EH (cell line): ENCODE measurements at places on chromosomes 7 and 10.

DNA sequence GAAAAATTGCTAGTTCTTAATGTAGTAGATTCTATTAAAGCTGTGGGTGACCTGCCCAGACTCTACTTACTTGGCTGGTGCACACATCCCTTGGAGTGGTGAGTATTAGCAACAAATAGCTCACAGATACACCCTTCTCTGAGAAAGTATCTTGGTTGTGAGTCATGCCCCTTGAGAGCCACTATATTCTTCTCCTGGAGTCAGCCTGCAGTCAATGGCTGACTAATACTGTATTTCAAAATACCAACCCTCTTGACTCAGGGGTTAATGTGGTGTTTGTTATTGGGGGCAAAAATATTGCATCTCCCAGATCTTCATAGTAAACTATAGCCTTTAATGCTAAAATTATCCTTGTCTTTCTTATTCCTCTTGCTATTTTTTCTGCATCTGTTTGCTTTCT is 354.9 kb downstream of the BMPER start:
- DNase-seq: peak; percentile 97

DNA sequence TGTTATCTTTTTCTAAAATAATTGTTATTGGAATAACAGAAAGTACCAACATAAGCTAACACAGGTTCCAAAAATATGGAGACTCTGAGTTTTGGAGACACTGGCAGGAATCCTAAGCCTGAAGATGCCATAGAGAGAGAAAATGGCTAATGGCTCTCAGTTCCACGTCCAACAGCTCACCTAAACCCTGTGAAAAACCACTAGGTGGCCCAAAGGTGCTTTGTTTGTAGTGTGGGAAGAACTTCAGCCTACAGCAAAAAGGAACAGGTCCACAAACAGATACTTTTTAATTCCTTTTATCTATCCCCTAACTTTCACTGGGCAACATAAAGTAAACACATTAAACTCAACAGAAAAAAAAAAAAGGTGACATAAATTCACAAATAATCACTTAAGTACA is 272.3 kb downstream of the SEMA3D start:
- no peak for DNase-seq

- peak; percentile 20 for DNase-seq
Measured at GRCh38 chr7:137951700-137952425, 50.0 kb downstream of the CREB3L2 start.

GRCh38 chr7:80132594-80132993 is 2.0 kb upstream of the GNAI1 start:
- no peak for DNase-seq

DNA sequence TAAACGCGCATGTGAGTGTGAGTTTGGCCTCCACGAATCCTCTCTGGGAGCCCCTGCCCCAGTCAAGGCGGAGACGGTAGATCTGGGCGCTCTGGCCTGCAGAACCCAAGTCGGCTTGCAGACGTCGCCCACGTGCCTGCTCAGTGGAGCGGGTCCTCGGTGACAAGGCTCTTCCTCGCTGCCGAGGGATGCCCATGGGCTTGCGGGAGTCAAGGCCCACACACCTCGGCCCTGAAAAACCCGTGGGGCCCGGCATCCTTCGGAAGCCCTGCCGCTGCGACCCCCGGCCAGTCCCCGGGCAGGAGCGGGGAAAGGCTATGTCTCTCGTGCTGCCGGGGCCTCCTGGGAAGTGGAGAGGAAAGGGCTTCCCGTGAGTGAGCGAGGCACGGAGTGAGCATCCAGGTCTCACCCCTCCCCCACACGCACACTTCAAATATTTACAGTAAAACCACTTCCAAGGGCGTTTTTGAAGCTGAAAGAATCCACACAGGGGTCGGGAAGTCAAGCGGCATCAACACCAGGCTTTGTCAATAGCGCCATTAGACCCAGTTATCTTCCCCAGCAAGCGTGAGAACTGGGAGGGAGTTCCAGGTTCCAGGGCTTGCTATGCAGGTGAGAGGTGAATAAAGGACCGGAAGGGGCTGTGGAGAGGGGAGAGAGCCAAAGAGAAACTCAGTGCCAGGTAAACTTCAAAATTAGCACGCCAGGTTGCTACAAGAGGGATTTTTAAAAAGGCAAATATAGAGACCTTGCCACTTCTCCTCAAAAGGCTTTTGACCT is 1.1 kb upstream of the MNX1 start:
- DNase-seq: no peak

GRCh38 chr10:90125456-90126255 is 424.3 kb downstream of the KIF20B start:
- DNase-seq: peak; percentile 6

- DNase-seq: peak; percentile 14
Measured at GRCh38 chr10:128463991-128464760, 338.0 kb upstream of the MKI67 start.

DNA sequence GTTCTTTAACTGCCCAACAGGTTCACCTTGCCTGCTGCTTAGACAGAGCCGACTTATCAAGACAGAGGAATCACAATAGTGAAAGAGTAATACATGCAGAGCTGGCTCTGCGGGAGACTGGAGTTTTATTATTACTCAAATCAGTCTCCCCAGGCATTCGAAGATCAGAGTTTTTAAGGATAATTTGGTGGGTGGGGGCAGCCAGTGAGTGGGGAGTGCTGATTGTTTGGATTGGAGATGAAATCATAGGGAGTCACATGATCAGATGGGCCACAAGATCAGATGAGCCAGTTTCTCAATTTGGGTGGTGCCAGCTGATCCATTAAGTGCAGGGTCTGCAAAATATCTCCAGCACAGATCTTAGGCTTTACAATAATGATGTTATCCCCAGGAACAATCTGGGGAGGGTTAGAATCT is 131.3 kb downstream of the AKR1D1 start:
- no peak for DNase-seq

DNA sequence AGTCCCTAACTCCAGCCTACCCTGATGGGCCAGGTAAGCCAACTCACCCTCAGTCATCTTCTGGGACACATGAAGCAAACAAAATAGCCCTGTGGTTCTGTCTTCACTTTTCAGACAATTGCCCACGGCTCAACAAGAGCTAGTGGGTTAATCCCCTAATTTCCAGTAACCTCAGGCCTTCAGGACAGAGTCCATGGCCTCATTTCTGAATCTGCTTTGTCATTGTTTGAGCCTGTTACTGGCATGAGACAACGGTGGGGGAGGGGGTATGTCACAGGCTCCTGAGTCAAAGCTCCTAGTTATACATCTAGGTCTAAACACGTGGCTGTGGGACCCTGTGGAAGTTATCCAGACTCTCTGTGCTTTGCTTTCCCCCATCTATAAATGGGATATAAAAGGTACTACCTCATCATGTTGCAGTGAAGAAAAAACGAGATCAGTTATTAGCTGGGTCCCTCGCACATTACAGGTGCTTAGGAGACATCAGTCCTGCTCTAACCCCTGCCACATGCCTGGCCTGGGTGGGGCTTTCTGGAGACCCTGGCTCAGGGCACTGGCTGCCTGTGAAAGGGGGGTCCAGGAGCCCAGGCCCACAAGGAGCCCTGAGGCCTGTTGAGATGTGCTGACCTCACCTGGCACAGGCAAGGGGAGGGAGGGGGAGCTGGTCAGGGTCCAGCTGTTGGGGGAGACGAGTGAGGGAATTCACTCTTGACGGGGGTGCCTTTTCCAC is 16.5 kb downstream of the MAT1A start:
- peak; percentile 19 for DNase-seq

DNA sequence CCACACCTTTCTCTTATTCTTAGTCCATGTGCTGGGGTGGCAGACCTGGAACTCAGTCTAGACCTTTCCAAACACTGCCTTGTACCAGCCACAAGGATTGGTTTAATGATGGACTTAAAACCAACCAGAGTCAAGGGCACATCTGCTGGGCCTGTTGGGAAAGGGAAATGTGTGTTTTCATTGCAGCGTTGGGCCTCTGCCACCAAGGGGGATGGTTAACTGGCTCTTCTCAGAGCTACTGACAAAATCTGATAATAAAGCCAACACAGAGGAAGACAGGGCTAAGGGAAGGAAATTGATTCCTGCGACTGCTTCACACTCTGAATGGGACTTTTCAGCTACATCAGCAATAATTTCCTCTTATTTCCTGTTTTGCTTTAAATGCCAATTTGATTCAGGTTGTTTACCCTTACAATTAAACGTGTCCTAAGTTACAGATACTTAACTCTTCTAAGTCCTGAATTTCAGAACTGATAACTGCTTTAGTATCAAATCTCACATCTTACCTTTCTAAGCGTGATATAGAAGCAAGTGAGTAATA is 68.4 kb upstream of the MALRD1 start:
- DNase-seq: no peak

DNA sequence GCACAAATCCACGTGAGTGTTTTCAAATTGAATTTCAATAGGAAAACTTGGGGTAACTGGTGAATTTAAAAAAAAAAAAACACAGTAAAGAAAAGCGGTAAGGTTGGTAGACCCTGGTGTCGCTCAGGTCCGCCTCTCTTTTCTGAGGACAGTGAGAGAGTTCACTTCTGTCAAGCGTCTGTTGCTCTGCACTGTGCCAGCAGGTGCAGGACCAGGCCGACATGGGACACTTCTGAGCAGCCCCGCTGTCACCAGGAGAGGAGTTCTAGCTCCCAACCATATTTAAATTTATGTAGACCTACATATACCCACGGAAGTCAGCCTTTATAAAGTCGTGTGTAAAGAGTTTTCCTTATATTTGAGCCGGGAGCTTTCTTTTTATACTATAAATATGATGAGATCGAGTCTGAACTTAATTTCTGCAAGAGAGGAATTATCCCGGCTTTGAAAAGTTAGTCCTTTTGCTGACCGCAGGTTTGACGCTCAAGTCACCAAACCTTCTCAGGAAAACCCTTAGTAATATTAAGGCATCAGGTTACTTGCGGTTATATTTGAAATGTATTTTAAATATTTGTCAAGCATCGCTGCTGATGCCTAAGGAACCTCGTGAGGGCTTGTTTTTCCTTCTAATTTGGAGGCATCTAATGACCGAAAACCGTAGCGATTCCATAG is 531 bp downstream of the IKZF1 start:
- no peak for DNase-seq

DNA sequence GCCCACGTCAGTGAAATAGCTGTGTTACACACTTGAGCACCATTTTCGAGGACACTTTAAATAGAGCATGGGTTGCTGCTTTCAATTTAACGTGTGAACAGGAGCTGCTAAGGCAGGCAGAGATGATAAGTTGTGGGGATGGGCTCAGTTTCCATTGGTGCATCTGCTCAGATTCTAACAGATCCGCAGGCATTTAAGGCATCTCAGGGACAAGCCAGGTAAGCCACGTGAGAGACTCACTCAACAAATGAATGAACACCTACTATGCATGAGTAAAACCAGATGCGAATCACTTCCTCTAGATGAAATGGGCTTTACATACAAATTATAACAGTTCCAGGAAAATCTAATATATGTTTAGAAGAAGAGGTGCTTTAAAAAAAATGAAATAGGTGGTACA is 34.6 kb downstream of the PLXNA4 start:
- no peak for DNase-seq

- DNase-seq: no peak
Measured at GRCh38 chr10:110275128-110275729, 29.5 kb downstream of the SMNDC1 start.

DNA sequence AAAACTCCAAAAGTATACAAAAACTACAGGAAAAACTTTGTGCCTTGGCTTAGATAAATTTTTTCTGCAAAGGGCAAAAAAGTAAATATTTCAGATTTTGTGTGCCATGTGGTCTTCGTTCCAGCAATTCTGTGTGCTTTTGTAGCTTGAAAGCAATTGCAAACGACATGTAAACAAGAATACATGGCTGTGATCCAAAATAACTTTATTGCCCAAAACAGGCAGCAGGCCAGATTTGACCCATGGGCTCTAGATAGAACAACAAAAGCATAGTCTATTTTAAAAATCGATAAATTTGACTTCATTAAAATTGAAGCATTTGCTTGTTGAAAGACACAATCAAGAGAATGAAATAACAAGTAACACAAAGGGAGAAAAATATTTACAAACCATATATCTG is 336.6 kb downstream of the HPSE2 start:
- no peak for DNase-seq

- DNase-seq: no peak
Measured at GRCh38 chr10:131948501-131948900, 33.2 kb downstream of the BNIP3 start.

- DNase-seq: peak; percentile 36
Measured at GRCh38 chr10:120336911-120337540, 120.0 kb upstream of the PLPP4 start.

- DNase-seq: no peak
Measured at GRCh38 chr10:133419211-133419950, 5.0 kb downstream of the SPRN start.

- DNase-seq: peak; percentile 95
Measured at GRCh38 chr10:70331486-70332268, 47.9 kb upstream of the NPFFR1 start.

GRCh38 chr10:32210306-32211045 is 136.5 kb downstream of the EPC1 start:
- DNase-seq: peak; percentile 73

DNA sequence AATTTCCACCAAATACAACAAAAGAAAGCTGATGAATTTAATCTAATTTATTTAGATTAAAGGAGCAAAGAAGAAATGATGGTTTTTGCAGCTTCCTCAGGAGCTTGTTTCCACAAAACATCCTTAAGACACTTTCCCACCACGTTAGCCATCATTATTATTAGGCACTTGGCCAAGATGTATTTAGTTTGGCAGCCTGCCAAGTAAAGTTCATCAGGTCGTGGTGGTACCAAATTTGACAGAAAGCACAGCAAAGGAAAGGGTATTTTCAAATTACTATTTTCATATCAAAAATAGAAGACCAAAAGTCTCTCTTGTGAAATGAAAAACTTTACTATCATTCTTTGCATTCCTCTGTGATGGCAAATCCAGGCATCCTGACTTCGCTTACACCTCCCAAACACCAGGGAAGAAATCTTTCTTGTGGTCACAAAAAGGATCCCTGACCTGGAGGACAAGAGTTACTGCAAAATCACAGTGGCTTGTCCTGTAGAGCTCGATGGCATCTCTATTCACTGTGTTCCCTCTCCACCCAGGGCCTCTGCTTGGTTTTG is 123.1 kb upstream of the INHBA start:
- DNase-seq: peak; percentile 63

- DNase-seq: no peak
Measured at GRCh38 chr7:151505433-151505832, 14.3 kb downstream of the RHEB start.

- DNase-seq: no peak
Measured at GRCh38 chr7:31497516-31497915, 16.4 kb upstream of the ITPRID1 start.

- DNase-seq: peak; percentile 79
Measured at GRCh38 chr7:121235201-121235600, 93.6 kb upstream of the WNT16 start.

- DNase-seq: no peak
Measured at GRCh38 chr7:26190417-26190869, 10.1 kb downstream of the HNRNPA2B1 start.
